Central memory CD4-positive, alpha-beta T cell (primary cell): ENCODE measurements at places on chromosomes 13 and 19.
A peak's percentile ranks its signal among the peaks of the same experiment; 100 is the strongest.

GRCh38 chr19:10637894-10638293 is 12.5 kb downstream of the SLC44A2 start:
- no peak for DNase-seq

- no peak for DNase-seq
These were observed 8.4 kb downstream of the PEX11G start for GRCh38 chr19:7480222-7480969.

DNA sequence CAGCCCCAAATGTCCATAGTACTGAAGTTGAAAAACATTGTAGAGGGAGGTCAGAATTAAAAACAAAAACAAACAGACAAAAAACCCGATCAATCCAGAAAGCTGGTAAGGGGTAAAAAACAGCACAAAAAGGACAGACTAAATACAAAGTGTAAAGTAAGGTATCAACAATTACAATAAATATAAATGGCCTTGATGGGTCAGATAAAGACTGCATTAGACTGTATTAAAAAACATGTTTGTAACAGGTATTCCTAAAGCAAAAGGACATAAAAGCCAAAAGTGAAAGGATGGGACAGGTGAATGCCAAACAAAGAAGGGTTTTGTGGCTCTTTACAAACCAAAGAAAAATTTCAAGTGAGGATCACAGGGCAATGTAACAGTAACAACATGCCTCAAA is 16.3 kb downstream of the ZNF329 start:
- no peak for DNase-seq

GRCh38 chr13:66803013-66803807 is 426.9 kb downstream of the PCDH9 start:
- DNase-seq = no peak

GRCh38 chr19:6677883-6678689 is 8.1 kb upstream of the TNFSF14 start:
- peak; percentile 21 for DNase-seq

DNA sequence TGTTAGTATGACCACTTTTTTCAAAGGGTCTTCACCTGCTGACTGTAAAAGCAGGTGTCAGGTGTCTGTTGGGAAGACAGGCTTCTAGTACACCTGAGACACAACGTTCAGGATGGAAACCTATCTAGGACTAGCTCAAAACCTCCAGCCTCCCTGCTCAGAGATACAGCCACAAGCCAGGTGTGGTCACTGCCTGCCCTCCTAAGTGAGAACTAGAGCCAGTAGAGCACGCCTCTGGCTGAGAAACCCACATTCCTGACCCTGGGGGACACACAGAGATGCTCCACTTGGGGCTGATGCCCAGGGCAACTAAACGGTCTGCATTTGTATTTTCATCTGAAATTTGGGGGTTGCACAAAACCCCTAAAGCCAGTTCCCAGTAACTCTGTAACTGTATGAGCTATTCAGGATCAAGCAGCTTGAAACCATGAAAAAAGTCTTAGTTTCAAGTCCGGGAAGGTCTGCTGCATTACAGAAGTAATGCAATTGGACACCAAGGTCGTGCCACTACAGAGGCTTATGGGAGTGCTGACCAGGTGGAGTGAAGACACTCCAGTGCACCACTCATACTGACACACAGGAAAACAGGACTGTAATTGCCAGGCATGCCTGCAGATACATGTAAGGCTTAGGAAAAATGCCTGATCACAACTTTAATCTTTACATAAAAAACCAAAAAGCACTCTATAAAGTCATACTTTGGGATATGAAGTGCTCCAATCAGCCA is 27.8 kb downstream of the ANKRD10 start:
- DNase-seq = no peak

DNA sequence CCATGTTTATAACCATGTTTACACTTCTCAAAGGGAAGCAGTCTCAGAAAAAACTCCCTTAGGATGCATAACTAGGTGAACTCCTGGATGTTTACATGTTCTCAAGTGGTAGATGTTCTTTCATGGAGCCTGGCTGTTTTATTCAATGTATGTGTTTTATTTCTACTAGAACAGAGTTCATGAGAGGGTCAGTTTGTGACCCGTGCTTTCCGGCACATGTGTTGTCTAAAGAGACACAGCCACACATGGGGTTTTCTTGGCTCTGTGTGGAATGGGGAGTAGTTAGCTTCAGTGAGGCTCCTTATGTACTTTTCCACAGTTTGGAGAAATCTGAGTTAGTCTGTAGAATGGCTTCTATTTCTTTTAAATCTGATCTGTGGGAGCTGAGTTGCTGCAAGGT is 60.9 kb downstream of the ATP8A2 start:
- no peak for DNase-seq

GRCh38 chr19:43300876-43301765 is 31.8 kb upstream of the PSG9 start:
- no peak for DNase-seq

DNA sequence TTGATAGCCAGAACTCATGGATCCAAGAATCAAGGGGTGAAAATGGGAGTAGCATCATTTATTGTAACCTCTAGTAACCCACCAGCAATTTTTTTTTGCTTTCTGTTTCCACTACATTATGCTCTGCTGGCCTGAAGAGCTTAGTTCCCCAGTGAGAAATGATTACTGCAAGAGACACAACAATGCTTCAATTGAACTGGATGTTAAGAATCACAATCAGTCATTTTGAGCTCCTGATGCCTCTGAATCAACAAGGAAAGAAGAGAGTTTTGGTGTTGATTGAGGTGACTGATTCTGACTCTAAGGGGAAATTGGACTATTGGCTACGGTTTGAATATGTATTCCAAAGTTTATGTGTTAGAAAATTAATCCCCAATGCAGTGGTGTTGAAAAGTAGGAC is 1084.4 kb downstream of the SLITRK1 start:
- DNase-seq = no peak

GRCh38 chr13:29457299-29457698 is 138.2 kb downstream of the SLC7A1 start:
- DNase-seq = no peak

GRCh38 chr19:41720103-41720502 is 11.7 kb downstream of the CEACAM5 start:
- DNase-seq = no peak

GRCh38 chr19:39834287-39834841 is 402 bp upstream of the DYRK1B start:
- DNase-seq = no peak

GRCh38 chr13:110637747-110638146 is 22.4 kb downstream of the NAXD start:
- no peak for DNase-seq

DNA sequence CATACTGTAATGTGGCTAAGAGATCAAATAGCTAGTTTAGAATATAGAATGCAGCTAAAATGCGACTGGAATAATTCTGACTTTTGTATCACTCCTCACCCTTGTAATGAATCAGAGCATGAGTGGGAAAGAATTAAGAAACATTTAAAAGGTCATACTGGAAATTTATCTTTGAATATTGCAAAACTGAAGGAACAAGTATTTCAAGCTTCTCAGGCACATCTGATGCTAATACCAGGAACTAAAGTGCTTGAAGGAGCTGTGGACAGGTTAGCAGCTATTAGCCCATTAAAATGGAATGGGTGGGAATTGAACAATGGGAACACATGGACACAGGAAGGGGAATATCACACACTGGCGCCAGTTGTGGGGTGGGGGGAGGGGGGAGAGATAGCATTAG is 144.2 kb upstream of the ZNF91 start:
- no peak for DNase-seq

GRCh38 chr13:87810920-87811344 is 139.8 kb downstream of the SLITRK5 start:
- no peak for DNase-seq

DNA sequence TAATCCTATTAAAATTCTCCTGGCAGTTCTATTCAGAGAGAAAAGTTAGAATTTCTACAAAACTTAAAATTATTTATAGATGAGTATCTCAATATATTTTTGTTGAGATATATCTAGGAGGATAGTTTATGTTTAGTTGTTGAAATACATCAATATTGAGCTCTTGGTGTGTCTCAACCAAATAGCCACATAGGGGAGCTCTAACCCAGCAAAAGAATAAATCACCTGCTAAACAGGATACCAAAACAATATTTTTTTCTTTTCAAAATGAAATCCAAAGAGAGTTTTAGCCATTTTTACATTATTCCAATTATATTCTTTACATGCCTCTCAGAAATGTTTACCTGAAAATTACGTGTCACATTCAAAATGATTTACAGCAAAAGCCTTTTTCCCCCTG is 954.7 kb downstream of the SLITRK6 start:
- DNase-seq = no peak

DNA sequence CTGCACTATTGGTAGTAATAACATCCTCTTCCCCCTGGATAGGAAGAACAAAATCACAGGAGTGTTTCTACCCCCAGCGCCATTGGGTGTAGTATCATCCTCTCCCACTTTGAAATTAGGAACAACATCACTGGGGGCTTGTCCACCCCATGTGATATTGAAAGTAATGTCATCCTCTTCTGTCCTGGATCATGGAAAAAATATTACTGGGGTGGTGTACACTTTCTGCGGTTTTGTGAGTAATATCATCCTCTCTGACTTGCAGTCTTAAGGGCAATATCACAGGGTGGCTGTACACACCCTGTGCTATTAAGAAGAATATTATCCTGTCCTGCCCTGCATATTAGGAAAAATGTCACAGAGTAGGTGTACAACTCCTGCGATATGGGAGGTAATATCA is 4.9 kb upstream of the RGCC start:
- no peak for DNase-seq

GRCh38 chr19:53511933-53512374 is 26.0 kb upstream of the ZNF331 start:
- DNase-seq = peak; percentile 27

GRCh38 chr19:14402332-14403144 is 16.6 kb downstream of the DDX39A start:
- DNase-seq = no peak

DNA sequence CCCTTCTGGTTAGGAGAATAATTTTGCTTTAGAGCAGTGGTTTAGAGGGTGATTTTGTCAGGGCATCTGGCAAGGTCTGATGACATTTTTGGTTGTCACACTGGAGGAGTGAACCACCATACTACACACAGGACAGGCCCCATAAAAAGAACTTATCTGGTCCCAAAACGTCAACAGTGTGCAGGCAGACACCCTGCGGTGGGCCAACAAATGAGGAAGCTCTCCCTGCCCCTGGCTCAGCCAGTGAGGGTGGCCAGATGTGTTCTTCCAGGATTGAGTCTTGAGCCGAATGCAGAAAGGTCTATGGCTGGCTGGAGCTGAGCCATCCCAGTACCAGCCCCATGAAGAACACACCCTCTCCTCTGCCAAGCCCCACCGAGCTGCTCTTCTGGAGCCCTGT is 149.2 kb downstream of the MIPEP start:
- DNase-seq = no peak

DNA sequence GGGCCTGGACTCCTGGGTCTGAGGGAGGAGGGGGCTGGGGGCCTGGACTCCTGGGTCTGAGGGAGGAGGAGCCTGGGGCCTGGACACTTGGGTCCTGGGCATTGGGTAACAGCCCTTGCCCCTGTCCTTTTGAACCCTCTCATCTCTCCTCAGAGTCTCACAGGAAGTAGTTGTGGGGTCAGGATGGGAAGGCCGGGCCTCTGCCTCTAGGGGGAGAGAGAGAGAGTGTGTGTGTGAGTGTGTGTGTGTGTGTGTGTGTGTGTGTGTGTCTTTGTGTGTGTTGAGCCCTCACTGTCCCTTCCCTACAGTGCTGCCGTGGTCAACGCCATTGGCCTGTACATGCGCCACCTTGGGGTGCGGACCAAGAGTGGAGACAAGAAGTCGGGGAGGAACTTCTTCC is 10.9 kb downstream of the ARHGEF1 start:
- no peak for DNase-seq

GRCh38 chr13:23144431-23144830 is 36.3 kb upstream of the SGCG start:
- no peak for DNase-seq

DNA sequence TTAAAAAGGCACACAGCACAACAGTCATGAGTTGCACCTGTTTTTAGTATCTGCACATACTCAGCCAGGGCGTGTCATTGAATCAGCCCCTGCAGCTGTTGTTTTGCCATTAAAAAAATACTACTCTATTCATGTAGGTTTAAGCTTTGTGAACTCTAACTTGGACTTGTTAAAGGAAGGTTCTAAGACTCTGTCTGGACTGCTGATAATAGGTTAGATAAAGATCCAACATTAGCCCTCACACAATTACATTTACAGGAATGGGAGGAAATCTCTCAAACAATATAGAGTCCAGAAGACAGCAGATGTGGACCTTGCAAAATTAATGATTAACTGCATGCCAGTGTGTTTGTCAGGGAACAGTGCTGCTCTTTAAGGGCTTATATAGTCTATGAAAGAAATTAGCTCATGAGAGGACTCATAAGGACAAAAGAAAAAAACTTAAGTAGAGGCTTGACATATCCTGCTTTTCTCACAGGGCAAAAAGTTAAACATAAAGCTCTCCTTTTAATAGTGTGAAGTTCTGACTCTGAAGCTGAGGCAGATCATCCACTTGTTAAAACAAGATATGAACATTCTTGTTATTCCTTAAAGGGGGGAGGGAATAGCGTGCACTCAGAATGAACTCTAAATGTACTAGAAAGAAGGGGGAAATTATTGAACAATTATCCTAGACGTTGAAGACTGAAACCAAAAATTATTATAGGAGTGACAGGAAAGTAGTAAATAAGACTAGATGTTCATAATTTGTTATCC is 243.6 kb downstream of the NDFIP2 start:
- DNase-seq = no peak

- no peak for DNase-seq
These were observed 35.6 kb downstream of the NDFIP2 start for GRCh38 chr13:79516595-79516994.

GRCh38 chr13:21413013-21413412 is 46.1 kb downstream of the ZDHHC20 start:
- DNase-seq = no peak

DNA sequence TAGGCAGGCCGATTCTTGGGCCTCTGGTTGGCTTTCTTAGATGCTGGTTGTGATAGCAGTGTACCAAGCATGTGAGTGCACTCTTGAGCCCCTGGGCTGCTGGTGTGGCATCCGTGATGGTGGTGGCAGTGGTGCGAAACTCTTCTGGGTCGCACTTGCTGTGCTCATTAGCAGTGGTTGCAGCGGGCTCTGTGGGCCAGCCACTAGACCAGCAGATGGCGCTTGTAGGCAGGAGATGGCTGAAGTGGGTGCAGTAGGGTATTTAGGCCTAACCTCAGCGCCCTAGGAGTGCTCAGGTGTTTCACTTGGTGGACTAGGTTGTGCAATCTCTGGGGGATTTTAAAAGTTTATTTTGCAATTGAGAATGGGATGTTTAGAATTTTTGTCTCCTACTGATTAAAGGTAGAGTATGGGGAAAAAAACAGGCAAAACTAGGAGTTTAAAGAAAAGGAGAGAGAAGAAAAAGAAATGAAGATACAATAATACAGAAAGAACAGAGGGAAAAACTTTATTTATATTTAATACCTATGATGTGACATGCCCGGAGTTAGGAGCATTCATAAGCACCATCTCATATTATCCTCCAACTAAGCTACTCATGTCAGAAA is 4.3 kb upstream of the ZNF17 start:
- DNase-seq = peak; percentile 48
